Astrocyte of the cerebellum (primary cell): ENCODE measurements at places on chromosomes 11 and 22.

GRCh38 chr11:128515826-128516778 lies 71.3 kb downstream of the ETS1 start:
- no peak for DNase-seq

- peak; percentile 53 for DNase-seq
Observed at GRCh38 chr22:20418211-20418788, 19.3 kb downstream of the SCARF2 start.

GRCh38 chr11:1933416-1934334 lies 13.5 kb upstream of the MRPL23 start:
- no peak for DNase-seq

- no peak for DNase-seq
Observed at GRCh38 chr11:83007909-83008580, 63.7 kb downstream of the RAB30 start.

DNA sequence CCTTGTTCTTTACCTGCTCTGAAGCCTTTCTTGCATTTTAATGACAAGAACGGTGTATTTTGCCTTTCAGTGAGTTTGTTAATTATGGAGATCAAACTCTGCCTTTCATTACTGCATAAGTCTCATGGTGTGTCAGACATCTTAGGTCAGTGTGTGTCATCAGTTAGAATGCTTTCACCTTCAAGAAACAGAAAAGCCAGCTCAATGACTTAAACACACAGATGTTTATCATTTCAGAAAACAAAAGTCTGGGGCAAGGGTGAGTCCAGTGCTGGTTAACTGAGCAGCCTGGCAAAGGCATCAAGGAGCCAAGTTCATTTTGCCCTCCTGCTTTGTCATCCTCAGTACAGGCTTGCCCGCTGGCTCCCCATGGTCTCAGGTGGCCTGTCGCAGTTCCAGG lies 54.5 kb downstream of the PACS1 start:
- no peak for DNase-seq

- no peak for DNase-seq
Observed at GRCh38 chr11:58613228-58613627, 9.2 kb upstream of the CNTF start.

- no peak for DNase-seq
Observed at GRCh38 chr11:30387891-30388861, 65.3 kb downstream of the ARL14EP start.

DNA sequence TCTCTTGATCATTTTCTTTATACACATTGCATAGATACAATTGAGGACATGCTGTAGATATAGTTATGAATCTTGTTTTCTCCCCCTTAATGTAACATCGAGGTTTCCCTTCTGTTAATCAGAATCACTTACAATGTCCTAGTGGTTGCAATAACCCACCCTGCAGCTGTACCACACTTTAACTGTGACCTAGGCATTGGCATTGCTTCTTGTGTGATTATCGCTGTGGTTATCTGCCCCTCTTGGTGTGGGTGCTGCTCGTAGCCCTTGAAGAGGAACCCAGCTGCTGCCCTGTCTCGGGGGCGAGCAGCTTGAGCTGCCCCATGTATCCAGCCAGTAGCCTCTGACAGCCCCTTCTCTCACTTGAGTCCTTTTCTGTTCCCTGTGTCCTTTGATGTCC lies 1.5 kb downstream of the DGAT2 start:
- no peak for DNase-seq

GRCh38 chr11:32072872-32073643 lies 17.8 kb upstream of the RCN1 start:
- DNase-seq = no peak
